A549 treated with Mapracorat at 1 μM for 4 hours (cell line): ENCODE measurements at places on chromosomes 16 and 17. TPM values are rescaled to one million over a fixed set of nuclear protein-coding genes. Genes with fewer than 3 reads are reported as not detected.

C16orf74 gene
- 12.3 to 19.5 TPM (median 15.1 TPM) in 5 replicates for total RNA-seq

HS3ST2 gene
- not detected in 5 replicates for total RNA-seq

RPL38 gene
- total RNA-seq: 2,688 to 3,729 TPM (median 2,866 TPM) in 5 replicates

OTOA gene
- 0.08 to 0.13 TPM (median 0.10 TPM) in 4 of 5 replicates, not detected in the other for total RNA-seq

DPEP3 gene
- total RNA-seq: not detected in 5 replicates

ABCC6 gene
- total RNA-seq: 0.70 to 1.8 TPM (median 0.95 TPM) in 5 replicates

SOCS1 gene
- 2.9 to 11.1 TPM (median 7.7 TPM) in 5 replicates for total RNA-seq

TBX4 gene
- 0.23 to 0.36 TPM (median 0.30 TPM) in 5 replicates for total RNA-seq

PMP22 gene
- 200 to 236 TPM (median 223 TPM) in 5 replicates for total RNA-seq

BICDL2 gene
- not detected in 5 replicates for total RNA-seq

TCAP gene
- total RNA-seq: 0.74 to 1.4 TPM (median 0.90 TPM) in 5 replicates

ZFPM1 gene
- 4.6 to 8.1 TPM (median 6.4 TPM) in 5 replicates for total RNA-seq

FSCN2 gene
- 0.59 to 1.9 TPM (median 1.4 TPM) in 5 replicates for total RNA-seq

MAPT gene
- 1.2 to 2.5 TPM (median 1.5 TPM) in 5 replicates for total RNA-seq

HSF5 gene
- total RNA-seq: not detected in 5 replicates

SF3B3 gene
- total RNA-seq: 141 to 196 TPM (median 187 TPM) in 5 replicates

FNDC8 gene
- 0.10 to 0.28 TPM (median 0.10 TPM) in 3 of 5 replicates, not detected in the others for total RNA-seq

DDX19B gene
- 31.5 to 34.2 TPM (median 33.1 TPM) in 5 replicates for total RNA-seq

ETV4 gene
- 49.1 to 61.9 TPM (median 55.9 TPM) in 5 replicates for total RNA-seq

CDRT15L2 gene
- total RNA-seq: not detected in 5 replicates

EVPLL gene
- not detected in 5 replicates for total RNA-seq

LITAFD gene
- total RNA-seq: not detected in 5 replicates

MARVELD3 gene
- total RNA-seq: 0.19 to 0.34 TPM (median 0.29 TPM) in 5 replicates

VWA3A gene
- 0.03 to 0.11 TPM (median 0.07 TPM) in 3 of 5 replicates, not detected in the others for total RNA-seq

MFAP4 gene
- total RNA-seq: 0.08 to 0.13 TPM (median 0.09 TPM) in 3 of 5 replicates, not detected in the others

FAM171A2 gene
- 2.5 to 4.4 TPM (median 4.0 TPM) in 5 replicates for total RNA-seq

HOXB3 gene
- 4.2 to 6.1 TPM (median 5.1 TPM) in 5 replicates for total RNA-seq

MLKL gene
- 31.9 to 37.6 TPM (median 36.7 TPM) in 5 replicates for total RNA-seq

KRT9 gene
- total RNA-seq: not detected in 5 replicates

TBC1D3G gene
- 0.12 TPM in 1 of 5 replicates, not detected in the others for total RNA-seq

PRSS36 gene
- total RNA-seq: 1.1 to 1.6 TPM (median 1.2 TPM) in 5 replicates

KRT28 gene
- total RNA-seq: not detected in 5 replicates

TUBB3 gene
- 197 to 265 TPM (median 245 TPM) in 5 replicates for total RNA-seq

SLC12A3 gene
- total RNA-seq: not detected in 5 replicates

OR2C1 gene
- not detected in 5 replicates for total RNA-seq

POLG2 gene
- 15.3 to 18.0 TPM (median 16.7 TPM) in 5 replicates for total RNA-seq

IL21R gene
- total RNA-seq: 0.06 to 0.11 TPM in 2 of 5 replicates, not detected in the others

CUEDC1 gene
- total RNA-seq: 46.2 to 62.6 TPM (median 54.2 TPM) in 5 replicates

TEX14 gene
- total RNA-seq: 0.13 to 0.29 TPM (median 0.15 TPM) in 5 replicates

SRSF2 gene
- 395 to 461 TPM (median 439 TPM) in 5 replicates for total RNA-seq

SLC46A1 gene
- total RNA-seq: 14.1 to 22.0 TPM (median 19.5 TPM) in 5 replicates

EIF3CL gene
- 61.2 to 124 TPM (median 71.7 TPM) in 5 replicates for total RNA-seq

ALOX15B gene
- total RNA-seq: 0.09 to 0.20 TPM (median 0.18 TPM) in 5 replicates

FBXO39 gene
- total RNA-seq: not detected in 5 replicates

WSCD1 gene
- 1.8 to 3.9 TPM (median 3.7 TPM) in 5 replicates for total RNA-seq

HOXB5 gene
- 1.4 to 2.8 TPM (median 2.6 TPM) in 5 replicates for total RNA-seq

ESRP2 gene
- total RNA-seq: 0.06 to 0.34 TPM (median 0.09 TPM) in 4 of 5 replicates, not detected in the other

SEPTIN12 gene
- total RNA-seq: not detected in 5 replicates

STH gene
- not detected in 5 replicates for total RNA-seq

SMTNL2 gene
- 0.15 to 0.97 TPM (median 0.36 TPM) in 5 replicates for total RNA-seq

PKMYT1 gene
- total RNA-seq: 59.8 to 103 TPM (median 91.1 TPM) in 5 replicates

CACNA1H gene
- 9.8 to 17.8 TPM (median 15.9 TPM) in 5 replicates for total RNA-seq

PDILT gene
- total RNA-seq: not detected in 5 replicates
